CD4-positive, alpha-beta T cell (primary cell): ENCODE measurements at places on chromosomes 12 and 14. TPM values are rescaled to one million over a fixed set of nuclear protein-coding genes. Genes with fewer than 3 reads are reported as not detected.

Gene PRKD1
- not detected for total RNA-seq

Gene PAPLN
- total RNA-seq, result 0.14 TPM

Gene ACSS3
- total RNA-seq, result not detected

Gene KITLG
- total RNA-seq, result not detected

Gene KRT75
- not detected for total RNA-seq

Gene ASCL1
- total RNA-seq, result not detected

Gene GSC
- not detected for total RNA-seq

Gene CYP27B1
- total RNA-seq, result 1.4 TPM

Gene TBX3
- total RNA-seq, result not detected

Gene SSPN
- total RNA-seq, result not detected

Gene SLC6A13
- 0.60 TPM for total RNA-seq

Gene PTMS
- 1.5 TPM for total RNA-seq

Gene PLEKHD1
- 0.47 TPM for total RNA-seq
